ENCODE measurements at places on chromosomes 11 and 22. TPM values are rescaled to one million over a fixed set of nuclear protein-coding genes. Genes with fewer than 3 reads are reported as not detected.

GRCh38 chr22:38218661-38219622 is 17.1 kb downstream of the MAFF start:
- DNase-seq = no peak

DNA sequence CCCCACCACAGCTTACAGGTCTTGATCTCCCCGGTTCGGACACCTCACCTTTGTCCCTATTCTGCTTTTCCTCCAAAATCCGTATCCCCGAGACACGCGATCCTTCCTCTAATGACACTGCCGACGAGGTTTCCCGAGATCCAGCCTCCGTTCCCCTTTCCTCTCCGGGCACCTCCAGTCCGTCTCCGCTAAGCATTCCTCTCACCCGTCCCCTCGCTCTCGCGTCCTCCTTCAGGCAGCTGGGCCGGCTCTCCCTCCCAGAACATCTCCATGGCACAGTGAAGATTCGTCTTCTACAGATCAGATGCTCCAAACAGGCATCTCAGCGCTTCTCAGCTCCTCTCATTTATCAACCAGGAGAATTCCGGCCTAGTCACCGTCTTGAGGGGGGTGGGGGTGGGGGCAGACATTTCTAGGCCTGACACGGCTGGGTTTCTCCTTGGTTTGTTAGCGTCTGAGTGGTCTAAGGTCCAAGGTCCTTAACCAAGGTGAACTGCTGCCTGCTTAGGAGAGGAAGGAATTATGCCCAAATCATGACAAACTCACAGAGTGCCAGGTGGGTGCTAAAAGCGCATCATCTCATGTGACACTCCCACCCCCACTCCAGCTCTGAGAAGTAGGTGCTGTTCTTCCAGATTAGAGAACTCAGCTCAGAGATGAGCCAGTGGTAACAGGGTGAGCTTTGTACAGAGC is at the start of gene SPTBN2:
TSS of gene SPTBN2 (minus strand) at position 524 of the 693 bp plus-strand sequence. CDS start 7,976 bp downstream, outside the sequence.
- no peak for DNase-seq

DNA sequence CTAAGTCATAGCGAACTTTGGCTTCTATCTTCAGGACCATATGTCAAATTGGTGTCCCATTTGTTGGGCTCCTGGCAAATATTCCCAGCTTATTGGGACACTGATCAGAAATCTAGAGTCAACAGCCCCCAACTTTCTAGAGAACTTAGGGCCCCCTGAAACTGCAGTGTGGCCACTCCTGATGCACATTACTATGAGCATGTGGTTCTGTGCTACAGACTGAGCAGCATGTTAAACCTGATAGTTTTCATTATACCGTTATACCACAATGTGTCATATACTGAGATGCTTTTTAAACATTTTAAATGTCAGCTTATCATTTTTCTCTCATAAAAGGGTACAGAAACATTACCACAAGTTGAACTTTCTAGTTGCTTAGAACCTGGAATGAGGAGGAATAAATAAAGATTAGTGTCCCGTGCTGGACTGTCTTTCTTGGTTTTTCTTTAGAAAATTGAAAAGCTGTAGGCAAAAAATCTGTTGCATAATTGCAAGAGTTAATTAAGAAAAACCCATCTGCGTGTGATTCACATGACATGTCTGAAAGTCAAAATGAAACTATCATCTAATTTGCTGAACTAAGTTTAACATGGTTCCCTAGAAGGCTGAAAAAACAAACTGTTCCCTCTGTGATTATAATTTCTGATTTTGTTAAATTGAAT is 16.4 kb upstream of the CTSC start:
- DNase-seq = no peak

DNA sequence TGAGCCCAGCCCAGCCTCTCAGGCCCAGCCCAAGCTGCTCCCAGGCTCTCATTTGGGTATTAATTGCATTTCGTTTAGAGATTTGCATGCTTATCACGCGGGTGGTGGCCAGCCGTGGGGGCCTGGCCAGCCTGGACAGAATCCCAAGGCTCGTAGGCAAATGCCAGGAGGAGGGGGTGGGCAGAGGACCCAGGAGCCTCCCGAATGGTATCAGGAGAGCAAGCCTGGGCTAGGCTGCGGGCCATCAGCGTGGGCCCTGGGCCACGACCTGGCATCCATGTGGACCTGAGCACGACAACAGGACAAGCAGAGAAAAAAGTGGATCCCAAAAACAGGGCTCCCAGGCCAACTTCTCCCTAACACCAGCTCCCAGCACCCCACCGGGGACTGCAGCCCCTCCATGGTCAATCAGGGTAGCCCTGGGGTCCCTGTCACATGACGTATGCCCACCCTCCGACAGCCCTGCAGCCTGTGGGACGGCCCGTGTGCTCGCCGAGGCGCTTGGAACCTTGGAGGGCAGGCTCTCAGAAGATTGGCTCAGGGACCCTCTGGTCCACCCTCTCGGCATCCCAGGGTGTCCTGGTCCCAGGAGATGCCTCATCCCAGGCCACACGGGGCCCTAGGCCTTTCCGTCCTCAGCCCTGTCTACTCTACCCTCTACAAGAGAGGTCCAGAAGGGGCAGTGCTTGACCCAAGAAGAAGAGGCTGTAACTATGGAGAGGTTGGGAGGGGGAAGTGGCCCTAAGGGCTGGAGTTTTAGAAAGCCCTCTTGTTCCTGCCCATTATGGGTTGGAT is 8.8 kb downstream of the ASCL2 start:
- DNase-seq = no peak

Gene IFITM2
- 676 TPM for total RNA-seq

Gene APOA5
- total RNA-seq = 0.15 TPM

Gene ACR
- not detected for total RNA-seq
